GM12878 (cell line): ENCODE measurements at places on chromosomes 3 and 15.

GRCh38 chr15:96421178-96421601, 90.7 kb downstream of the NR2F2 start:
- H3K27ac ChIP-seq: no peak overlapping the region
- H3K4me1 ChIP-seq: no peaks in the 10 kb centered on the region
- H3K36me3 ChIP-seq: no peaks in the 10 kb centered on the region
- H3K27me3 ChIP-seq: no peaks in the 10 kb centered on the region; the same call in none of the 2 replicates

DNA sequence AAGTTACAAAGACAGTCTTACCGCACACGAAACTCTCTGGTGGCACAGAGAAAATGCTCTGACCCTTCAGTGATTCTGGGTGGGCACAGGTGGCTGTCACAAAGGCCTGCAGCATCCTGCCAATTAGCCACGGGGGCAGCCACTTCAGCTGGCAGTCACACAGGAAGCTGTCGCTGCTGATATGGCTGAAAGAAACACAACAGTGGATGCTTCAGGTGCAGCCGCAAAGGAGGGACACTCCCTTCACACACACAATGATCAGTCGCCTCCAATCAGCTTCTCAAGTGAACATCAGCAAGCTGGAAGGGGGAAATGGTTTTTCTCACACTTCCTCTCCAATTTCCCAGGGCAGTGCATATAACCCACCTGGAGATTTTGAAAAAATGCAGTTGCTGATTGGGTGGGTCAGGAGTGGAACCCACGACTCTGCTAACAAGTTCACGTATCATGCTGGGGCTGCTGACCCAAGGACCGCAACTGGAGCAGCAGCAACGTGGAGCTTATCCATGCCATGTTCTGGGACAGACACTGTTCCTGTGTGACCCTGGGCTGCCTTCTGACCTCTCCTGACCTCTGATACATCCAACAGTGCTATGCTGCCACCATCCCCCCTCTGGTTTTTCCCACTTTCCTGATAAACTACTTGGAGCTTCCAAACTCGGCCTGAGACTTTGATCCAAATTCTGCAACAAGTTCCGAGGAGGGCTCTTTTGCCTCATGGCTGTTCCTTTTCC, 106.6 kb downstream of the LRIG1 start:
- H3K36me3 ChIP-seq: no peaks in the 10 kb centered on the region; the same call in 1 of the 2 replicates
- H3K27me3 ChIP-seq: no peaks in the 10 kb centered on the region
- H3K27ac ChIP-seq: peak overlapping the region; percentile 28; the same call in 1 of the 2 replicates
- peak; percentile 47 for DNase-seq
- peaks cover 22% of the 10 kb centered on the region for H3K4me1 ChIP-seq

DNA sequence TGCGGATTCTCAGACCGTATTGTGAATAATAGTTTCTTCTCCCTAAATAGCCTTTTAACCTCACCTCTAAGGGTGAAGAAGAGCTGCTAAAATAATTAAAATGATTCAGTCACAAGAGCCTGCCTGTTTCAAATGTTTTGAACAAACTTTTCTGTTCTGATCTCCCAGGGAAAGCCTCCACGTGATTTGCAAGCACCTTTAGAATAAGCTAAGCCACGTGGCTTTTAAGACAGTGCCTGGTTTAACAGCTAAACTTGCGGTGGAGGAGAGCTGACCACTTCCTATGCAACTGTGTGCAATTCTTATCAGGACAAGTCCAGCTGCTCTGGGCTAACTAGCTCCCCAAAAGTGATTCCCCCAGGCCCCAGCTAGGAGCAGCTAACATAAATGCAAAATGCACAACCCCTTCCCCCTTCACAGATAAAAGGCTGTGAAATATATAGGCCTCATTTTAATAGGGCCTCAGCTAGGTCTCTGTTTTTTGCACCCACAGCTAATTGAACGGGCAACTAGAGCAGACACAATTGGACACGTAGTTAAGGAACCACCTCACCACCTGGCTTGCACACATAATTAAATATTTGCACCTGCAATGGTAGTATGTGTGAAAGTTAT, 401.2 kb upstream of the NR2F2 start:
- no peak overlapping the region for H3K4me3 ChIP-seq
- no peaks in the 10 kb centered on the region for H3K4me1 ChIP-seq
- H3K27me3 ChIP-seq: no peaks in the 10 kb centered on the region
- H3K27ac ChIP-seq: no peak overlapping the region
- H3K36me3 ChIP-seq: no peaks in the 10 kb centered on the region

DNA sequence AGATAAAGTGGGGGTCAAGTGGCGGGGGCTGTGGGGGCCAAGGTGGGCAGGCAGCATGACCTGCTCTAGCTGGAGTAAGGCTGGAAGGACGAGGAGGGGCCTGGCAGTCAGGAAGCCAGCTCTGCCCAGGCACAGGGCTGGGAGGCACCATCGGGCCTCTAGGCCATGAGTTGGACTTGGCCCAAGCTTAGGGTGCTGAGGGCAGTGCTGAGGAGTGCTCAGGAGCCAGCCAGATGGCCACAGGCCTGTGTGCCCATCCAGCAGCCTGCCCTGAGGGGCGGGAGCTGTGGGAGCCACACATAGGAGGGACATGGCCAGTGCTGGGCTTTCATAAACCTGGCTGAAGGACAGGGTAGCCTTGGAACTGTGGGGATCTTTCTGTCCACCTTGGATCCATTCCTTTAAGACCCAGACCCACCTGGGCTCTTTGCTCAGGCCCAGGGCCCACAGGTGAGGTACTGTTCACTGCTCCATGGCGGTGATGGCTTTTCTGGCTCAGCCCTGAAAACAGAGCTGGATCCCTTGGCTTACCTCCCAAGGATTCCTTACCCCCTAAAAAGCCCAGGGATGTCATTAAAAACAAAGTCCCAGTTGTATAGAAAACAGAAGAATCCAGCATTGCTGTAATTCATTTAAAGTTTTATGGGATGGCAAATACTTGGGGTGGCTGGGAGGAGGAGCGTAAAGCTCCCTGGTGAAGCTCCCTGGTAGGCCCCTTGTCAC, 137.0 kb downstream of the DNAJB8 start:
- no peak for DNase-seq
- no peaks in the 10 kb centered on the region for H3K36me3 ChIP-seq
- no peak overlapping the region for H3K4me3 ChIP-seq
- H3K27me3 ChIP-seq: no peaks in the 10 kb centered on the region
- H3K4me1 ChIP-seq: no peaks in the 10 kb centered on the region
- H3K27ac ChIP-seq: no peak overlapping the region

GRCh38 chr3:66172394-66172793, 48.4 kb upstream of the SLC25A26 start:
- H3K4me1 ChIP-seq: no peaks in the 10 kb centered on the region
- H3K4me3 ChIP-seq: no peak overlapping the region
- no peak for DNase-seq
- no peaks in the 10 kb centered on the region for H3K36me3 ChIP-seq
- no peaks in the 10 kb centered on the region; the same call in 1 of the 2 replicates for H3K27me3 ChIP-seq
- H3K27ac ChIP-seq: no peak overlapping the region

DNA sequence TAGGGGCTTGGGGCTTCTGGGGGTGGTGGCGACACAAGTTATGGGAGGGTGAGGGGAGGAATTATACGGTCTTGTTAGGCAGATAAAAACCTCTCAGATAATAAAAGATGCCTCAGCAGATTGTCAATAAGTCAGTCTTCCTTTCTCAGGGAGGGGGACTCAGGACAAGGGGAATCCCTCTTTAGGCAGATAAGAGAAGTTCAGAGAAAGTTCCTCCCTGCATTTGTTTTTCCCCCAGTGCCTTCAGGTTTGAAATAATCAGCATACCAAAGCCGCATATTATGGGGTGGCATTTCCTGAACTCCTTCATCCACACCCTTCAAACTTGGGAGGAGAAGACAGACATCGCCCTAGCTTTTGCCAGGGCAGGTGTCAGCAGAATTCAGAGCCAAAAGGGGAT, 8.5 kb downstream of the PPCDC start:
- H3K4me3 ChIP-seq: no peak overlapping the region
- peak overlapping the region; percentile 68 for H3K27ac ChIP-seq
- no peak for DNase-seq
- H3K27me3 ChIP-seq: no peaks in the 10 kb centered on the region
- peaks cover 42% of the 10 kb centered on the region for H3K4me1 ChIP-seq

DNA sequence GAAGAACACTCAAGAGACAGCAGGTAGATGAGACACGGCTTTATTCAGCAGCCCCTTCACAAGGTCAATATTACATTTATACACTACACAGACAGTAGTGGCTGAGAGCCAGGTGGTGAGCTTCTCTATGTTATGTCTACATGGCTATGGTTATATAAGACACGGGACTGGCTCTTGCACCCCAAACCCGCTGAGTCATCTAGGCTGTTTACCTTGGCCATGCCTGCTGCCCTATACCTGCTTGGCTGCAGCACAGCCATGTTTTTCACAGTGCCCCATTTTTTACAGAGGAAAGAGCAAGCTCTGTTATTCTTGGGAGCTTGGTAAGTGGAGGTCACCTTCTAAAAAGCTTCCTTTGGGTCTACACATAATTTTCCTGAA, 231.6 kb downstream of the IGSF11 start:
- H3K4me3 ChIP-seq: no peak overlapping the region
- H3K4me1 ChIP-seq: no peaks in the 10 kb centered on the region; the same call in 1 of the 2 replicates
- no peaks in the 10 kb centered on the region for H3K27me3 ChIP-seq
- H3K36me3 ChIP-seq: peaks cover 5% of the 10 kb centered on the region

GRCh38 chr3:49276475-49277382, at the start of gene C3orf62:
Gene C3orf62, minus strand, starts transcription at chr3:49277232. Its CDS starts 360 bp downstream, at chr3:49276872.
- peaks cover 13% of the 10 kb centered on the region for H3K4me1 ChIP-seq
- no peaks in the 10 kb centered on the region for H3K27me3 ChIP-seq

DNA sequence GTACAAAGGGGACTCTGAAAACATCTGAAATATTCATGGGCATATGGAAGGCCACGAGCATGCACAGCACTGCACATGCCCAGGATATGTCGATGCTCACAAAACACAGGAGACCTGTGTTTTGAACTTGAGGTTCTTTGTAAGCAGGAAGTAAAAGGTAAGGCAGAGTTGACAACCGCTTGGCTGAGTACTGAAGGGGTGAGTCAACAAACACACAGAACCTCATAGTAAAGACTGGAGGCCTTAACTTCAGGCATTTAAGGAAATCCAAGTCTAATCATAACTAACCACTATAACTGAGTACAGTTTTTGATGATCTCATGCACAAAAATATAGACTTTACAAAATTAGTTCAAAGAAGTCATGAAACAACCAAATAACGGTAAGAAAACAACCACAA, 80.6 kb downstream of the MYO9A start:
- H3K4me1 ChIP-seq: no peaks in the 10 kb centered on the region
- H3K36me3 ChIP-seq: no peaks in the 10 kb centered on the region
- no peak overlapping the region for H3K4me3 ChIP-seq
- no peak for DNase-seq

GRCh38 chr3:154901278-154901677, 178.8 kb upstream of the MME start:
- no peak for DNase-seq
- no peaks in the 10 kb centered on the region for H3K27me3 ChIP-seq
- no peaks in the 10 kb centered on the region for H3K4me1 ChIP-seq
- H3K36me3 ChIP-seq: no peaks in the 10 kb centered on the region
- H3K4me3 ChIP-seq: no peak overlapping the region

- no peak overlapping the region for H3K4me3 ChIP-seq
- no peaks in the 10 kb centered on the region for H3K27me3 ChIP-seq
- H3K27ac ChIP-seq: no peak overlapping the region
- H3K4me1 ChIP-seq: peaks cover 55% of the 10 kb centered on the region
- DNase-seq: no peak
These were observed 21.3 kb downstream of the SLC12A8 start for GRCh38 chr3:125191256-125191655.

- no peaks in the 10 kb centered on the region for H3K27me3 ChIP-seq
- H3K4me1 ChIP-seq: no peaks in the 10 kb centered on the region
- no peaks in the 10 kb centered on the region for H3K36me3 ChIP-seq
- H3K4me3 ChIP-seq: no peak overlapping the region
- no peak for DNase-seq
These were observed 555.9 kb downstream of the RSL24D1 start for GRCh38 chr15:54640873-54641272.

- no peaks in the 10 kb centered on the region for H3K36me3 ChIP-seq
- H3K4me1 ChIP-seq: peaks cover 16% of the 10 kb centered on the region
- H3K4me3 ChIP-seq: peak overlapping the region; percentile 88
- DNase-seq: no peak
- no peak overlapping the region for H3K27ac ChIP-seq
These were observed 38.5 kb downstream of the HMCES start for GRCh38 chr3:129317014-129317771.

GRCh38 chr3:134392336-134392983, 18.2 kb upstream of the AMOTL2 start:
- H3K4me3 ChIP-seq: no peak overlapping the region
- no peaks in the 10 kb centered on the region for H3K36me3 ChIP-seq
- no peak overlapping the region for H3K27ac ChIP-seq
- no peaks in the 10 kb centered on the region for H3K4me1 ChIP-seq

DNA sequence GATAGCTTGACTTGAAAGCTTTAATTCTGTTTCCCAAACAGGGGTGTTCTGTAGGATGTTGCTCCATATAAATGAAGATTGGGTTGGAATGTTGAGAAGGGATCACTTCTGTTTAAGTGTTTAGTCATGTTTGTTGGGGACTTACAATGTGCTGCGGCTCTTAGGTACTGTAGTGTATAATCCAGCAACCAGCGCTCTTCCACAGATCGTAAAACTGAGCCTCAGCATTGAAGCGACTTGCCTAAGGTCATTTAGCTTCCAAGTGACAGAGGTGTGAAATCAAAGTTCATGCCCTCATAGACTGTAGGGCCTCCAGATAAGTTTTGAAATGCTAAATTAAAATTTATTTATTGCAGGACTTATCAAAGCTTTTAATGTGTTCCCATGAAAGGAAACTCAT, 1.8 kb downstream of the MKRN2 start:
- no peak for DNase-seq
- H3K27me3 ChIP-seq: no peaks in the 10 kb centered on the region
- H3K4me1 ChIP-seq: peaks cover 25% of the 10 kb centered on the region

- no peak overlapping the region for H3K27ac ChIP-seq
- no peaks in the 10 kb centered on the region for H3K36me3 ChIP-seq
- H3K4me1 ChIP-seq: peaks cover 8% of the 10 kb centered on the region
- no peak for DNase-seq
These were observed 5.3 kb upstream of the KIF23 start for GRCh38 chr15:69408841-69409240.
